ENCODE measurements at places on chromosomes 6 and 20. TPM values are rescaled to one million over a fixed set of nuclear protein-coding genes. Genes with fewer than 3 reads are reported as not detected.

Gene DSTN
- polyA plus RNA-seq, result 532 TPM

Gene TRIM10
- 0.06 TPM for polyA plus RNA-seq

Gene TFAP2A
- polyA plus RNA-seq, result 0.73 TPM

Gene GGT7
- polyA plus RNA-seq, result 9.4 TPM

Gene ZBP1
- 1.9 TPM for polyA plus RNA-seq

Gene CTAGE9
- not detected for polyA plus RNA-seq

Gene PDE10A
- 1.0 TPM for polyA plus RNA-seq

Gene CAPN11
- polyA plus RNA-seq, result 0.30 TPM

Gene PERP
- polyA plus RNA-seq, result 32.6 TPM

Gene FAM217A
- polyA plus RNA-seq, result not detected

Gene NOX3
- not detected for polyA plus RNA-seq

Gene BPIFB4
- polyA plus RNA-seq, result 0.25 TPM

Gene PHACTR3
- 6.6 TPM for polyA plus RNA-seq

Gene CABLES2
- 3.7 TPM for polyA plus RNA-seq

Gene C2
- 69.1 TPM for polyA plus RNA-seq

Gene DLK2
- 1.1 TPM for polyA plus RNA-seq

Gene SNPH
- 2.6 TPM for polyA plus RNA-seq

Gene HLA-DRB5
- 18.2 TPM for polyA plus RNA-seq

Gene TOP1
- 39.7 TPM for polyA plus RNA-seq

Gene FAM83B
- 0.13 TPM for polyA plus RNA-seq

Gene HINT3
- 19.2 TPM for polyA plus RNA-seq

Gene AURKA
- 2.7 TPM for polyA plus RNA-seq

Gene KCNQ2
- not detected for polyA plus RNA-seq

Gene RNF182
- 0.90 TPM for polyA plus RNA-seq

Gene HLA-DMB
- polyA plus RNA-seq, result 52.2 TPM

Gene MUC21
- polyA plus RNA-seq, result 4.6 TPM

Gene PGC
- polyA plus RNA-seq, result 348 TPM

Gene NELFE
- polyA plus RNA-seq, result 53.1 TPM

Gene MDN1
- polyA plus RNA-seq, result 33.8 TPM

Gene MEP1A
- 0.11 TPM for polyA plus RNA-seq

Gene IL17A
- polyA plus RNA-seq, result 0.14 TPM

Gene TMEM244
- polyA plus RNA-seq, result not detected

Gene WFDC12
- polyA plus RNA-seq, result 5.9 TPM

Gene REM1
- polyA plus RNA-seq, result 1.7 TPM

Gene COX4I2
- polyA plus RNA-seq, result 51.8 TPM

Gene DEFB121
- polyA plus RNA-seq, result not detected

Gene SLC25A27
- polyA plus RNA-seq, result 2.9 TPM

Gene PPP1R16B
- polyA plus RNA-seq, result 8.3 TPM

Gene SEL1L2
- not detected for polyA plus RNA-seq

Gene LSM14B
- polyA plus RNA-seq, result 16.4 TPM

Gene AIG1
- 31.7 TPM for polyA plus RNA-seq

Gene BNIP5
- not detected for polyA plus RNA-seq

Gene SDCBP2
- polyA plus RNA-seq, result 18.1 TPM

Gene NSFL1C
- polyA plus RNA-seq, result 39.0 TPM

Gene BTBD3
- polyA plus RNA-seq, result 12.5 TPM

Gene ITCH
- 15.4 TPM for polyA plus RNA-seq

Gene BEND6
- polyA plus RNA-seq, result 0.23 TPM

Gene XKR7
- 0.08 TPM for polyA plus RNA-seq

Gene RBPJL
- polyA plus RNA-seq, result not detected

Gene DZANK1
- polyA plus RNA-seq, result 3.1 TPM

Gene CRISP3
- polyA plus RNA-seq, result 1.0 TPM

Gene FOXA2
- 10.0 TPM for polyA plus RNA-seq

Gene LRRC1
- 4.8 TPM for polyA plus RNA-seq

Data from lung (tissue), 17 donors.